Uterus (tissue), 4 donors: ENCODE measurements at places on chromosomes 3 and 15.

DNA sequence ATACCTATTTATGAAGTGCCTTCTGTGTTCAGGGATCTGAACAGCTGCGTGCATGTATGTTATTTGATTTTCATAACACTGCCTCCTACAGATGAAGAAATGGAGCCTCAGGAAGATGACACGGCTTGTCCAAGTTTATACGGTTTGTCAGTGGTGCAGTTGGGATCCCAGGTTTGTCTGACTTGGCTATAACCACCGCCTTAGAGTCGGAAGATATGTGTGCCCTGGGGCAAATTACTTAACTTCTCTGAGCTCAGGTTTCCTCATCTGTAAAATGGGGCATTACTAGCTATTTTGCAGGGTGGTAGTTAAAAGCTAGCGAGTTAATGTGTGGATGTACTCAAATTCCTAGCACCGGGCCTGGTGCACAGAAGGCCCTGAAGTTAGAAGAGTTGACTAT lies 54.1 kb upstream of the ANP32A start:
- no peak for DNase-seq

DNA sequence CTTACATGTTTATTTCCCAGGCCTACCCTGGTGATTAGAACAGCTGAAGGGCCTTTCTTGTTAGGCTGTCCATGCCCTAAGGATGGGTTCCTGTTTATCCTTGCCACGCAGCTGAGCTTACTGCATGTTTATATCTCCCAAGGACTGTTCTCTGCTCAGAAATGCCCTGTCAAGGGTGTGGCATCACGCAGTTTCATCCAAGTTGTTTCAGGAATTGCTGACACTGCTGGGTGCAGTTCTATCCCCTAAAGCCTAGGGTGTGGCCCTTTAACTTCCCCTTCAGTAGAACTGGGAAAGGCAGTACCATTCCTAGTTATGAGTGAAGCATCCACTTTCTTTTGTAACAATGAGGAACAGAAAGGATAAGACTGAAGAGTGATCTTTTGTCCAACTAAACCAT lies 5.0 kb downstream of the ELL3 start:
- no peak for DNase-seq

DNA sequence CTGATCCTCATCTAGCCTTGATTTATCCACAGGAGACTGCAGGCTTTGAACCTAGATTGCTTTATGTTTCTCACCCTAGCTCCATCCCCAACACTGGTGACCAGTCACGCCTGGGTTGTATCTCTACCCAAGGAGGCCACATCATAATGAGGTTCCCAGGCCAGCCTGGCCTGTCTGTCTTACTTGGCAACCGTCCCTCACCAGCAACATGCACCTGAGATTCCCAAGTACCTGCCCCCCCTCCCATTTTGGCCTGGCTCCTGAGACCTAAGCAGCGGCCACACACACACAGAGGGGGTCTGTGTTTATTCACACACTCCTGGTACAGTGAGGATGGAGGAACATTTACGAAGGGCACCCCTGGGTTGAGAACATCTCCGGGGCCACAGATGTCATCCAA lies 2.4 kb downstream of the CAMK2N2 start:
- no peak for DNase-seq

DNA sequence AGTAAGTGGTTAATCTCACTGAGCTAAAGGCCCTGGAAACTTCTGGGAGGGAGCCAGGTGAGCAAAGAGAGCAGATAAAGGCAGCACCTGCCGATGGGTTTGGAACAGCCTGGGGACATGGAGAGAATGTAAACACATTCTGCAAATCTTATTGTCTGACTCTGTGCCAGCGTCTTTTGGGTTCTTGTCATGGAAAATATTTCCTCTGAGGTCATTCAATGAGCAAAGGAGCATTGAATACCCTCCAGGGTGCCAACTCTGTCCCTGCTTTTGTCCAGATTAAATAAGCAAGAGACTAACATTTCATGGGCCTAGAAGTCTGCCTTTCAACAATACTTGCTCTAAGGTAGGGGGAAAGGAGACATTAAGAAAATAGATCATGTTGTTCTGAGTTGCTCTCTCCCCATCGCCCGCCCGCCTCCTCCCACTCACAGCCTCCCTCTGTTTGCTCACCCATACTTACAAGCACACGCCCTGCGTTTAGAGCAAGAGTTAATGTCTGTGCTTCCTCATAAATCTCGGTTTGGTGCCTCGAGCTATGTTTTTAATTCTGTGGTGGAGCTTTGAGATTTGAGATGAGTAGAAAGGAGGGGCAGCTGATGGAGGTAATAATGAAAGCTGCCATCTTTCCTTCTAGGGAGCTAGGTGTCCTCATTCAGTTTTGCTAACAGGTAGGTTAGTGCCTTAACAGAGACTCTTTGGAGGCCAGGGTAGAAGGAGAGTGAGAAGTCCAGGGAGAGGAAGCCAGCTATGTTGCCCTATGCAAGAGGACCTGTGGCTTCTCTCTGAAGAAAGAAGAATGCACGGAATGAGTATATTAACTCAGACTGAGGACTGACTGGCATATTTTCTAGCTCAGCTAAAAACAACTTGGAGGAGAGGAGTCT lies 132.9 kb downstream of the TPRG1 start:
- DNase-seq, result peak; percentile 70

GRCh38 chr15:68151277-68151676 lies 53.9 kb downstream of the CALML4 start:
- no peak for DNase-seq

- DNase-seq, result no peak
These were observed 5.2 kb downstream of the MCTP2 start for GRCh38 chr15:94236608-94237007.

DNA sequence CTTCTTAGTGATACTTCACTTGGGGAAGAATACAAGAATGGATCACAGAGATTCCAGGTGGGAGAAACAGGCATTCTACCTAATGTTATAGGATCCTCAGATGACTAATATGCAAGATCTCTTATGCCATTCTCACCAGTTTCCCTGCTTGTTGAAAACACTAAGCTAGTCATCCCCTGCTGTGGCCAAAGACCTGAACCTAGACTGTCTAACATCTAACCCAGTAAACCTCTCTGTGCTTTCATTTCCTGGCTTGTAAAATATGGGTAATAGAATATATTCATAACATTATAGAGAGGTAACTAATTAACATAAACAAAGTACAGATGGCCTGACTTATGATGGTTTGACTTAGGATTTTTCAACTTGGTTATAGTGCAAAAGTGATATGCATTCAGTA lies 776.3 kb downstream of the TUSC7 start:
- DNase-seq, result no peak

- DNase-seq, result no peak
These were observed 3.3 kb upstream of the CD96 start for GRCh38 chr3:111538681-111539083.

- no peak for DNase-seq
These were observed 12.8 kb downstream of the PPCDC start for GRCh38 chr15:75036212-75036616.

DNA sequence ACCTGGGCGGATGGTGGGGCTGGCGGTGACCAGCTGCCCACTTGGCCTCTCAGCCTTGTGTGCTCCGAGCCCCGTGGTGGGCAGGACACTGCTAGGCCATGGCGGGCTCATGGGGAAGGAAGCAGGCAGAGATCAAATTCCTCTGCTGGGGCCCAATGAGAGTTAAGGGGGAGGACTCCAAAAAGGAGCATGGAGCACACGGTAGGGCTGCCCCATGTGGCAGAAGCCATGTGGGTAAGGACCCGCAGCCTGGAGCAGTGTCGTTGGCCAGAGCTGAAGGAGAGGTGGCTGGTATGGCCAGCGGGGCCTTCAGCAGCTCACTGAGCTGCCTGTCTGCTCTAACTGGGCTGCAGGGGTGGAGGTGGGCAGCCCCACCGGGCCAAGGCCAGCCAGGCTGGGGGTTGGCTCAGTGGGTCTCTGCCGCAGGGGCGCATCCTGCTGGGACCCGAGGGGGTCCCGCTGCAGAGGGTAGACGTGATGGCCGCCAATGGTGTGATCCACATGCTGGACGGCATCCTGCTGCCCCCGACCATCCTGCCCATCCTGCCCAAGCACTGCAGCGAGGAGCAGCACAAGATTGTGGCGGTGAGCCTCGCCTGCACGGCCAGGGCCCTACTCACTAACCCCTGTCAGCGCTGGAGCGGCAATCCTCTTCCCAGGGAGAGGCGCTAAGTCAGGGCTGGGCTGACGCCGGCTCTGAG lies 11.3 kb downstream of the STAB1 start:
- DNase-seq, result no peak

GRCh38 chr3:154085799-154086198 lies 35.4 kb upstream of the ARHGEF26 start:
- no peak for DNase-seq

DNA sequence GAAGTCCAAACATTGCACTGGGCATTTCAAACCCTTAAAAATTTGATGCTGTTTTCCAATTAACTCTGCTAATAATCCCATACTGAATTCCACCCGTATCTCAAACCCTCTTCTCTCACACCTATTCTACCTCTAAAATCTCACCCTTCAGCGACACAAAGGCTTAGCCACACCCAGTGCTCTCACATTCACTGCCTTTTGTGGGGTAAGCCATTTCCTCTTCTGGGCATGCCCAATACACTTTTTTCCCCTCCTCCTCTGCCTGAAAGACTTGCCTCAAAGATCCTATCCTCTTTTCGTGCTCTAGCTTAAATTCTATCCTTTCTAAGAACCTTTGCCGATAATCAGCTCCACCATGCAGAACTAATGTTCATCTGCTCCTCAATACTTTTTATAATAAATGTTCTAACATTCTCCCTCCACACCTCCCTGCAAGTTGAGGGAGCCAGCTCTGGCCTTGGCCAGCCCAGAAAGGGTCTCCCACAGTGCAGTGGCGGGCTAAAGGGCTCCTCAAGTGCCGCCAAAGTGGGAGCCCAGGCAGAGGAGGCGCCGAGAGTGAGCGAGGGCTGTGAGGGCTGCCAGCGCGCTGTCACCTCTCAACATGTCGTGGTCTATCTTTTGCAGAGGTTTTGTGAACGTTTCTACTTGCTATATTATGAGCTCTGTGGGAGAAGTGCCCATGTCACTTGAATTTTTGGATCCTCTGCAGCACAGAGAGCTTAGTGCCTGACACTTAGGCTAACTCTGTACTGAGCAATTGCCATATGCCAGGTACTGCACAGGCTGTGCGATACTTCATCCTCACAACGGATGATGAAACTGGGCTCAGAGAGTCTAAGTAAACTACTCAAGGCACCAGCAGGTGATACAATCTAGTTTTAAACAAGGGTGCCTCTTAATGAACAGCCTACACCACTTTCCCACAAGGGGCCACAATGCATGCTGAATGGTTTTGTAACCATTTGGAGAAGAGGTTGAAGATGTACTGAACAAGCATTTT lies 53.6 kb upstream of the BCL6 start:
- no peak for DNase-seq

- no peak for DNase-seq
These were observed 73.1 kb downstream of the TFG start for GRCh38 chr3:100782348-100782747.

DNA sequence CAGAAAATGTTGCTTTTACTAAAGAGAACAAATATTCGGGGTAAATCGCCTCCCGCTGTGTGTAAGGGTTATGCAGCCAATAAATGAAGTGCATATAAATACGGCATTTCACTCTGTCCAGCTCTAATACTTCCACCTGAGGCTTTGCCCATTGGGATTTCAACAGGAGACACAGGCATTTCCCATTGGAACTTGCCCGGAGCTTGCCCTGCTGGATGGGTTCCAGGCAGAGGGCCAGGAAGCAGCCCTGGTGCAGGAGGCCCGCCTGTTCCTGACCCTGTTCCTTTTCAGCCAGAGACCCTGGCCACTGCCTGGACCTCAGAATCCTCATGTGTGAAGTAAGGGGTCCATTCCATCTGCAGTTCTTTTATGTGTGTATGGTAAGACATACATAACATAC lies 17.4 kb upstream of the CEMIP start:
- DNase-seq, result no peak

DNA sequence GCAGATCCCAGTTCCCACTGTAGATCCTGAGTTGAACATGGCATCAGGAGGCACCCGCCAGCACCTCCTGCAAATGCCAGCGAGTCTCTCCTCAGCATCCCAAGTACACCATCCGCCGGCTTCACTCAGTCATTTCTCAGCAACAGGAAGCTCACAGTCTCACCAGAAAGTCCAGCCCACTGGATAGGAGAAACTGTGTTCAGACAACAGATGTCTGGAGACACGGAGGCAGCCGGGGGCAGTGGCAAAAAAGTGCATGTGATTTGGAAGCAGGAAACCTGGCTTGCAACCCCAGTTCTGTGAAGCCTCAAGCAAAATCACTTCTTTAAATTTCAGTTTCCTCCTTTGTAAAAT lies 68.7 kb downstream of the SRGAP3 start:
- no peak for DNase-seq

DNA sequence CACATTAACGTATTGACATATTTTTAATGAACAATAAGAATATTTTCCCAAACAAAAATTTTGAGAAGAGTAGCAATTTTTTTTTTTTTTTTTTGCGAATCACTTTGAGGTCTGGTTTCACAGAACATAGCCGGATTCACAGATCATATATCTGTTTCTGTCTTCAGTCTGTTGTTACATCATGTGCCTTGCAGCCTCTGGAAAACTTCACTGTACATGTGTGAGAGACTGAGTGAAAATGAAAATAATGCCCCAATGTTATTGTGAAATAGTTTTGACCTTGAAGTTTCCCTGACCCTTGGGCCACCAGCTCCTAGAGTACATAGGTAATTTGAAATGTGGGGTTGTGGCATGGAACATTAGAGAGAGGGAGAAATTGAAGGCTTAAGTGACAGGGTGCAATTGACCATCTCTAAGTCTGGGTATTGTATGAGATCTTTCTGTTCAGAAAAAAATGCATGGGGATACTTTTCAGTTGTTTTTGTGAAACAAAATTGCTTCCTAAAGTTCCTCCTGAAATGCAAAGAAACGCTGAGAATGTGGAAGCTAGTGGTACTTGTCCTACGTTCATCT lies 14.0 kb downstream of the ITPR1 start:
- DNase-seq, result no peak

- DNase-seq, result no peak
These were observed 37.3 kb downstream of the FSD2 start for GRCh38 chr15:82768414-82769054.

- no peak for DNase-seq
These were observed 21.2 kb upstream of the PRR23E start for GRCh38 chr3:127171721-127172120.
